Activated T-cell treated with anti-CD3 and anti-CD28 coated beads, Interleukin-2, amount 50 U/mL, for 1 hour (primary cell): ENCODE measurements at places on chromosomes 5 and 9.

GRCh38 chr5:115702025-115702424, 76.2 kb upstream of the TMED7 start:
- DNase-seq = no peak

DNA sequence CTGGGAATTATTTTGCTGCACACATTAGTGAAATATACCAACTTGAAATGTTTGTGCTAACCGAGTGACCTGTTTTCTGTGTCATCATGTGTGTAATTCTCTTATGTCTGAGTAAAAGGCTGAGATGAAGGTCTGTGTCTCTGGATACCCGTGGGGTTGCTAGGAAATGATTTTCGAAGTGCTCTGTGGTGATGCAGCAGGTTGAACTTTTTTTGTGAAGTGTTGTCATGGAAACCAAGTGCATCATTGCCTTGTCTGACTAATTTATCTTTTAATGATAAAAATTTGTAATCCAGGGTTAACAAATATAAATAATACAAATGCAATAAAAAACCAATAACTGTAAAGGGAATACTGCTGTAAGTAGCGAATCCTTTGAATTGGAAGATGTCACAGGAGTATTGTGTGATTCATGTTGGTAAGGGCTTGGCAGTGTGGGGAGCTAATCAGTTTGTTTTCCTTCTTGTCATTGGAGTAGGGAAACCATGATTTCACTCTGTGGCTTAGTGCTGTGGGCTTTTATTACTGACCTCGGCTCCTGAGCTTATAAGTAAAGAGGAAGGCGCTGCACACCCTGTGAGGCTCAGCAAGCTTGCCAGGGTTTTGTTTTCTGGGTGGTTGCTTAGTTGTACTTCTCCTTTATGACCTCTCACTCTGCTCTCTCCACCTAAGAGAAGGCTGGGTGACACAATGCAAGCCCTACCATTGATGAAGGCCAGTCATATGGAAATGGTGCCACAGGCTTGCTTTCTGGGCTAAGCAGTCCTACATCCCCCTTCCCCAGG, 22.3 kb downstream of the PDE8B start:
- DNase-seq = no peak

GRCh38 chr9:94228616-94229015, 30.5 kb upstream of the ZNF169 start:
- no peak for DNase-seq

DNA sequence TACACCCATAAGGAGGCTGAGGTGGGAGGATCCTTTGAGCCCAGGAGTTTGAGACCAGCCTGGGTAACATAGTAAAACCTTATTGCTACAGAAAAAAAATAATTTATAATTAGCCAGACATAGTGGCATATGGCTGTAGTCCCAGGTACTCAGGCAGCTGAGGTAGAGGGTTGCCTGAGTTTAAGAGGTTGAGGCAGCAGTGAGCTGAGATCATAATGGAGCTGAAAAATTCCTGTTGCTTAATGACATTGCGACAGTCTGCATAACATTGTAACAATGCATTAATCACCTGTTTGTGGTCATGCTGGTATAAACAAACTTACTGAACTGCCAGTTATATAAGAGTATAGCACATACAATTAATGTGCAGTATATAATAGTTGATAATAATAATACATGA, 214.2 kb downstream of the TRIM32 start:
- DNase-seq = no peak

DNA sequence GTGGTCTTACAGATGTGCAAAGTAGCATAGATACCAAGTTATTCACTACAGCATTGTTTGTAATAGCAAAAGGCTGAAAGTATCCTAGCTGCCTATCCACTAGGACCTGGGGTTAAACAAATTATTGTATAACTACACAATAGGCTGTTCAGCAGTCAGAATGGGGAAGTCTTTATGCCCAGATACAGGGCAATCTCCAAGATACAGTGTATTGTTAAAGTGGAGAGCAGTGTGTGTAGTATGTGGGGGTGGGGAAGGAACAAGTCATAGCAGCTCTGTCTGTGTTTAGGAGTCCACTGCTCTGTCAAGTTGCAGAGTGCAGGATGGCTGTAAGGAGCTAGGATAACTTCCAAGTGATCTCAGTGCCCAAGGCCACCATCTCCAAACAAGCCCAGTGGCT, 5.5 kb downstream of the PCYOX1L start:
- no peak for DNase-seq

DNA sequence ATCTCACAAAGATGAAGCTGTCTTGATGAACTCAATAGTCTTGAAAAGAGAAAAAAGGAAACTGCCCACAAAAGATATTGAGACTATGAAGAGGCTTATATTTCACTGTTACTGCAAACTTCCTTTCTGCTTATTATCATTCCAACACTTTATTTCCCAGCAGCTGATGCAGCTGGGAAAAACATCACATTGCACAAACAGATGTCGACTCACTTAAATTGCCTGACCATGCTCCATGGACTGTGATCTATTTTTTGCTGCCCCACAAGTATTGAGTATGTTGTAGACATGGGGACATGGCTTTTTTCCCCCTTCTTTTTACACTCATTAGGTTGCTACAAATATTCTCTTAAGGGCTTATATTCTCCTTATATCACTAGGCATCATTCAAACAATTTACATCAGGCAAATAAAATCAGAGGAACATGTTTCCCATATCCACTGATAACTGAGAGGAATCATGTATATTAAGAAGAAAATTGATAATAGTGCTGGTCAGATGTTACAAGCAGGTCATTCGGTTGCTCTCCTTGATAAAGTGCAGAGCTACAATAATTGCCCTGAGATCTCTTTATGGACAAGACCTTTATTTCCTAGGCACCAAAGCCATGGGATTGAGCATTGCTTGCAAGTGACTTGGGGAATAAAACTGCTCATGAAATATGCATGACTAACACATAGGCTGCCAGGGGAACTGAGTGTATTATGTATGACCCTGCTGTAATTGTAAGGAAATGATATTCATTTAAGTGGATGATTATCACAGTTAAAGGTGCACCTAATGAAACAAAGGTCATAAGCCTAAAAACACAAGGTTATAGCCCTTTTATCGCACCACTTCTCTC, 509.9 kb downstream of the ZNF608 start:
- DNase-seq = no peak

- no peak for DNase-seq
These were observed 7.5 kb upstream of the HABP4 start for GRCh38 chr9:96442491-96442890.

GRCh38 chr5:80408484-80409366, 861 bp downstream of the ZFYVE16 start:
- DNase-seq = no peak

DNA sequence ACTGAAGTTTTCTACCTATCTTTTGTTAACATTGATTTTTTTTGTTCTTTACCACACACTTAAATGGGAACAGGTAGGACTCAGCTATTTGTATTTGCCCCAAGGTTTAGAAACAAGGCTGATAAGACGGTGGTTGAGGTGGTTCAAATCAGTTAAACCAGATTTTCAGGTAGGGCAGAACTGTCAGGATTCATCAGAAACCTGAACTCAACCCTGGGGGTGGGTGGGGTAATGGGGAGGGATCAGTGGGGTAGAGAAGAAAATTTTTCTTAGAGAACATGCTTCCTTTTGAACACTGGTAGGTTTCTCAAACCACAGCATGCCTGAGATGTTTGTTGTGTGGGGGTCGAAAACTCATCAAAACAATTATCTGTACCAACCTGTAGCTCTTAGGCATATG, 113.0 kb downstream of the BASP1 start:
- DNase-seq = no peak

DNA sequence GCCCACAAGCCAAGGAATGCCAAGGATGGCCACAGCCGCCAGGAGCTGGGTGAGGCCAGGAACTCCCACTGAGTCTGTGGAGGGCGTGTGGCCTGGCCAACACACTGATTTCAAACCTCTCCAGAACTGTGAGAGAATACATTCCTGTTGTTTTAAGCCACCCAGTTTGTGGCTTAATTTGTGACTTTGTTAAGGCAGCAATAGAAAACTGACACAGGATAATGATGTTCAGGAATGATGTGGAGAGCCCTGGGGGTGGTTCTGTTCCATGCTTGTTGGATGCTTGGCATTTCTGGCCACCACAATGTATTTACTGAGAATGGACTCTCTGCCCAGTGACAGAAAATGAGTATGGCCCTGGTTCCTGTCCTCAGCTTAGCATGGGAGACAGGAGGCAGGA, 82.8 kb downstream of the DAP start:
- DNase-seq = no peak

GRCh38 chr9:11595756-11596155, 983.0 kb upstream of the PTPRD start:
- DNase-seq = no peak
